ENCODE measurements at places on chromosomes 6 and 20. TPM values are rescaled to one million over a fixed set of nuclear protein-coding genes. Genes with fewer than 3 reads are reported as not detected.

Gene CYP21A2
- 0.63 TPM for total RNA-seq

Gene GPSM3
- total RNA-seq, result 12.9 TPM

Gene PLN
- not detected for total RNA-seq

Gene POU5F1
- 687 TPM for total RNA-seq

Gene PHF10
- total RNA-seq, result 76.9 TPM

Gene CASP8AP2
- 28.1 TPM for total RNA-seq

DNA sequence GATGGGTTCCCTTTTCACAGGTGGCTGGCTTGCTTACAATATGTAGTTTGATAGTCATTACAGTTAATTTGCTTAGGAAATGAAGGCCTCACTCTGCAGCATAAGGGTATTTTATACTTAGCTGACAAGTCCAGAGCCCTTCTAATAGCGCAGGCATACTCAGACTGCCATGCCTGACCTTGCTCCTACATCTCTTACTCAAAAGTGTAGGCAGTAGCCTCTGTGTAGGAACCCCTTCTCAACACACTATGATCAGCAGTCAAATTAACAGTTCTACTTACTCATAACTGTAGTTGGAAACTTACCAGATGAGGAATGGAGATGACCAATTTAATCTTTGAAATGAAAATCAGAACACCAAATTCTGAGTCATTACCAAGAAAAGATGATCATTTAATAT, 373.5 kb downstream of the TBC1D32 start:
- no peak for DNase-seq

DNA sequence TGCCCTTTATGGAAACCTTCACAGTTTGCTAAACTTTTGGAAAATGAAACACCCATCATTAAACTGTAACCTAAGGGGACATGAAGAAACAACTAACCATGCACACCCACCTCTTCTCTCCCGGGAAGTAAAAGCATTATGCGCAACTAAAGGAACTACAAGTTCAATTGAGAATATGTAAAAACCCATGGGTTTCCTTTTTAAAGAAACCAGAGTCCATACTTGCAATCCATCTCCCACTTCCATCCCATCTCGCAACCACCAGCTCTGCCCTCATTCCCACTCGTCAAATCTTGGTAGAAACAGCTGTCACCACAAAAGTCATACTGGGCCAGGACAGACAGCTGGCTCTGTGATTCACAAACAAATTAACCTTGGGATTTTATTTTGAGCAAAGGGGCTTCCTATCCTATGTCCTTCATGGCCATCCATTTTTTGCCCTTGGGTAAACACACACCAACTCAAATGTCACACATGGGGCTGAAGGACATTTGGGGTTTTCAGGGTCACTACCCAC, 81.5 kb downstream of the HAO1 start:
- DNase-seq, result no peak

DNA sequence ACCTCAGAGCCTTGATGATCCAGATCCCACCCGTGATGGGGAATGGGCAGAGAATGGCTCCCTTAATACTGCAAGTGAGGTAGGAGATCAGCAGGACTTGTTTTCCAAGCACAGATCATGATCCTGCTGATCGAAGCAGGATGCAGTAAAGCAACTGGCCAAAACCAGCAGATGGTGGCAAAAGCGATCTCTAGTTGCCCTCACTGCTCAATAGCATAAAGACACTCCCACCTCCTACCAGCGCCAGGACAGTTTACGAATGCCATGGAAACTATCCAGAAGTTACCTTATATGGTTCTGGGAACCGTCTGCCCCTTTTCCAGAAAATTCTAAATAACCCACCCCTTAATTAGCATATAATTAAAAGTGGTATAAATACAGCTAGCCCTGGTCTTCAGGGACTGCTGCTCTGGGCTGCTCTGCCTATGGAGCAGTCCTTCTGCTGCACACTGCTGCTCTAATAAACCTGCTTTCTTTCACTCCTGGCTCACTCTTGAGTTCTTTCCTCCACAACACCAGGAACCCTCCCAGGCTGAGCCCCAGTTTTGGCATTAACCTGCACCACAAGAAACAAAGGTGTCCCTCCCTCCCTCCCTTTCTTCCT, 415.8 kb downstream of the PREX1 start:
- DNase-seq, result no peak

DNA sequence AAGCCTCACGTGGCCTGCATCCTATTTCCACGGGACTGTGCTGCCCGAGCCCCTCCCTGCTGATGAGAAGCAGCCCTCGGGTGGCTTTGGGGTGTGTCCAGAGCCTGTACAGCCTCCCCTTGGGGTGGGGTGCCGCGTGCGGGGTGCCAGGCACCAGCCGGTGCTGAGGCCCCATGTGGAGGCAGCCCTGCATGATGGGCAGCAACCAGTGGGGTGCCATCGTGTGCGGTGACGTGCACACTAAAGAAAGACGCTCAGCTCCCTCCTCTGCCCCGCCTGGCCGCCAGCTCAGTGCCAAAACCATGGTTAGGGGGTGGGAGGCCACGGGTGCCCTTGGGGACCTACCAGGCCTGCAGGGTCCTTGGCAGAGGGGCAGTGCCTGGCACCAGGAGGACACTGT, 26.2 kb downstream of the NTSR1 start:
- no peak for DNase-seq

DNA sequence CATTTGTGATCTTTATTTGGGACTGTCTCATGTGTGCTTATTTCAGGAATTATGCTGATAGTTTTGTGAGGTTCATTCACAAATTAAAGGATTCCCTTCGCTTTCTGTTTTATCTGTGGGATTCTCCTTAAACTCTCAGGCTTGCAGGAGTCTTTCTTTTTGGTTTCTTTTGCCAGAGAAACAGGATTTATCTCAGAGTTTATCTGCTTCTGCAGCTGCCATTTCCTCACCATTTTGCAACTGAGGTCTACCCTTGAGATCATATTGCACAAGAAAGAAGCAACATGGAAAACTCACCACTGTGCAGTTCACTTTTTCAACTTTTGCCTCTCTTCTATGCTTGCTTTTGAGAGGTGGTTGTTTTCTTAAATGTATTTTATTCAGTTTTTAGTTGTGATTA, 201.0 kb downstream of the PRL start:
- DNase-seq, result no peak

GRCh38 chr6:155013457-155013876, 18.4 kb downstream of the TIAM2 start:
- DNase-seq, result no peak

DNA sequence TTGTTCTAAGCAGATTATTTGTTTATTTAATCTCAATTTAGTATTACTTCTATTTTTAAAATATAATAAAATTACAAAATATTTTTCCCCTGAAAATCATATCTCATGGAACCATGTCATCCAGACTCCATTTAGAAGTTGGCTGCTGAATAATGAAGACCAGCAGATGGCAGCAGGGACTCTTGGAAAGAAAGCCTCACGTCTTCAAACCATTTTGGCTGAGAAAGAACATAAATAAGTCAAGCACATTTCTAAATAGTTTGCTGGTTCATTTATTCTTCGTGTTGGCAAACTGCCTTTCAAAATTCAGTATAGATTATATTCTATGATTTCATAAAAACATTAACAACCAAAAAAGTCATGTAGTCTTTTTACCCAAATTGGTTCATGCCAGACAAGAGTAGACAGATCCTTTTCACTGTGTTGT, 71.7 kb downstream of the RCAN2 start:
- DNase-seq, result peak; percentile 75

GRCh38 chr6:168390749-168391420, 50.1 kb upstream of the SMOC2 start:
- no peak for DNase-seq

GRCh38 chr6:18214003-18214402, 50.3 kb downstream of the DEK start:
- no peak for DNase-seq

- DNase-seq, result no peak
Measured at GRCh38 chr6:163487606-163488005, 73.1 kb downstream of the QKI start.

DNA sequence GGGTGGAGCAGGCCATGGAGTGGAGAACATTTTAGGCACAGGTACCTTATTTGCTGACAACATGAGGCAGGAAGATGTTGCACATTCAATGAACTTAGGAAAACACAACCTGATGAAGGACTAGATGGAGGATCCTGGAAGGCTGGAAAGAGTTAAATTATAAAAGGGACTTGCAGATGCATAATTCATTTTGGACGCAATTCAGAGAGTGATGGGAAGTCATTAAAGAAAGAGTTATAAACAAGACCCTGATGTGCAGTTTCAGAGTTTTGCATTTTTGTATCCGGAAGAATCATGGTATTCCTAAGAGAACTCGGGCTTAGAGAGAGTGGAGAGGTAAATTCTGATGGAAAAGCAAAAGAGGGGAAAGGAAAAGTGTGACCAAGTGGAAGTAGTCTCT, 104.5 kb downstream of the TSHZ2 start:
- no peak for DNase-seq

GRCh38 chr6:14919038-14919670, 326.7 kb upstream of the JARID2 start:
- DNase-seq, result no peak

DNA sequence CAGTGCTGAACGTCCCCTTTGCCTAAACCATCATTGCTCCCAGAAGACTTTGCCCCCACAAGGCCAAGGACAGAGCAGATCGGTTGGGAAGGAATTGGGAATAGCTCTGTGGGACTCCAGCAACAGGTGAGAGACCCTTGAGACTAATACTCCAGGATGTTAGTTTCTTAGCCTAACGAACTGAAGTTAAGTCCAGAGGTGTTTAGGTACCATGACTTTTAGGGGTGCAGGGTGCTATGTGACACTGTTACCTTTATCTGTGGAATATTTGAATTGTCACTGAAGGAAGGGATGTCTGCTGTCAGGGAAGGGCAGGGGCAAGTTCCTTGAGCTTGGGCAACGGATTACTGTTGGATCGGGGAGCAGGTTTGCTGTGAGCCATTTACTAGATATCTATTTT, 1.9 kb downstream of the BLCAP start:
- peak; percentile 43 for DNase-seq

GRCh38 chr6:156102129-156102528, 646.5 kb upstream of the NOX3 start:
- peak; percentile 52 for DNase-seq

DNA sequence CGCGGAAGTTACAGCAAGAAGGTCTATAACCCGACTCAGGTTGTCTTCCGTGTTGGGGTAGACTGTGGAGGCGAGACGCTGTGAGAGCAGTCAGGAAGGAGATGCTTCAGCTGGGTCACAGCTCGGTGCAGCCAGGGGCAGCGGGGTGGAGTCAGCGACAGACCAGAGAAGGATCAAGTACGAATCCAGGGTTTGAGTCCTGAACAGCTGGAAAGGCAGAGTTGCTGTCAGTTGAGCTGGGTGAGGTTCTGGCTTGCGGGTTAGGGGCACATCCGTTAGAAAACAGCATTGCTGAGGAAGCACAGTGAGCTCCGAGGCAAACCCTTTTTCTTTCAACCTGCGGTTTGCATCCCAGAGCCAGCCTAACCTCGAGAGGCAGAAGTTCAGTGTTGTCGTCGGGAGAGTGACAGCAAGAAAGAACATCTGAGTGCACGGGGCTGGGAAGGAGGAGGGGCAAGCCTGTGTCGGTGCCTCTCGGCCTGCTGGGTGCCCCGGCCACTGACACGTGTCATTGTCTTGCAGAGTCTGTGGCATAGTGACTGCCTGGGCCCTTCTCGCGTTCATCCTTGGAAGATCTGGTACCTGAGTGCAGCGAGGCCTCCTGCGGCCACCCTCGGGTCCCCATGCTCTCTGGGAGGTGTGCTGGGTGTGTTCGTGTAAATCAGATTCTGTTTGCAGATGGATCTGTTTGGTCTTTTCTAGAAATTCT, 20.0 kb downstream of the PNLDC1 start:
- peak; percentile 69 for DNase-seq

DNA sequence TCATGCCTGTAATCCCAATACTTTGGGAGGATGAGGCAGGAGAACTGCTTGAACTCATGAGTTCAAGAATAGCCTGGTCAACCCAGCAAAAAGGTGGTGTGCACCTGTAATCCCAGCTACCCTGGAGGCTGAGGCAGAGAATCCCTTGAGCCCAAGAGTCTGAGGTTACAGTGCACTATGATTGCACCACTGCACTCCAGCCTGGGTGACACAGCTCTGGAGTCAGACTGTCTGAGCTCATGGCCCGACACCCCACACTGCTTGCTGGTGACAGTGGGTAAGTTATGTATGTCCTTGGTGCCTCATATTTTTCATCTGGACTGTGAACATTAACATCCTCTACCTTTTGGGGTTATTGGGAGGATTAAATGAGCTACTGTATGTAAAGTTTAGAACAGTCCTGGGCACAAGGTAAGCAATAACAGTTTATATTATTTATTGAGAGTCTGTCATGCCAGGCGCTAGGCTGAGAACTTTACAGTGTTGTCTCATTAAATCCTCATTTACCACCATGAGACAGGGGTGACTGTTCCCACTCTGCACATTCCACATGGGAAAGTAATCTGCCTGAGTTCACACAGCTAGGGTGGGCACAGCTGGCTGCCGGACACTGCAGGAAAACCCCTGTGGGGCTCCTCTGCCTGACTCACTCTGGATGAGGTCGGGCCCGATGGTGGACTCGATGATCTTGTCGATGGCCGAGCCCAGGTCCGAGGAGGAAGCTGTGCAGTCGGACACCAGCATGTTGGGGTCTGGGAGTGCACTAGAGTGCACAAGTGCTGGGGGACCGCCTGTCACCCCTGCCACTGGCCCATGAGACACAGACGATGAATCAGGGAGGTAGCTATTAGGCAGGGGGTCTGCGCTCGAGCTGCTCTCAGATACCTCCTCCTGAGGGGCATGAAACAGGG, 2.9 kb downstream of the ZNF335 start:
- DNase-seq, result peak; percentile 28

DNA sequence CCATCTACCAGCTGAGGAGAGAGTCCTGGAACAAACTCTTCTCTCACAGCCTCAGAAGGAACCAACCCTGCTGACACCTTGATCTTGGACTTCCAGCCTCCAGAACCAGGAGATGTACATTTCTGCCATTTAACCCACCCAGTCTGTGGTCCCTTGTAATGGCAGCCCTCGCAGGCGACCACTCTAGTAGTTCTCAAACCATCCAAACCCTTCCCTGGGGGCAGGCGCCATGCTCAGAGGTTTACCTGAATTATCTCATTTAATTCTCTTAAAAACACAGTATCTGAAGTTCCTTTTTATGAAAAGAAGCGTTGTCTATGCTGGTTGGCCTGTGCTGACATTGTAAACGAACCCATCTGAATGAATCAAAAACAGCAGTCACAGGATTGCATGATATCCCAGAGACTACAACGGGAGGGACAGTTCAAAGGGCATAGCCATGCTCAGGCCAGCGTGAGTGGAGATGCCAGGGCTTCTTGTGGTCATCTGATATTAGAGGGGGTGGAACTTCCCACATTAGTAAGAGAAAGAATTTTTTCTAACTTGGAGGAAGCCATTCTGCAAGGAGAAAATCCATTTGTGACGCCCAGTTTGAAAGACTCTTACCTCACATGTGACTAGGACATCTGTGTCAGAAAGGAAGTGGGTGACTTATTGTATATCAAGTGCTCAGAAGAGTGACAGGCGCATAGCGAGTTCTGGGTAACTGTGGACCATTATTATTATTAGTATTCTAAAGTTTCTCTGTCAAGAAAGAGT, 17.2 kb upstream of the TAGAP start:
- DNase-seq, result peak; percentile 12

- no peak for DNase-seq
Measured at GRCh38 chr6:106800379-106800778, 171.0 kb downstream of the QRSL1 start.
